Hematopoietic multipotent progenitor cell treated with erythropoietin and hydrocortisone succinate and interleukin-3 and kit ligand, for 8 days (in vitro differentiated cells): ENCODE measurements at places on chromosomes 6 and 20.
A peak's percentile ranks its signal among the peaks of the same experiment; 100 is the strongest.

- no peak for DNase-seq
These were observed 69.9 kb upstream of the PDE10A start for GRCh38 chr6:165732696-165733488.

DNA sequence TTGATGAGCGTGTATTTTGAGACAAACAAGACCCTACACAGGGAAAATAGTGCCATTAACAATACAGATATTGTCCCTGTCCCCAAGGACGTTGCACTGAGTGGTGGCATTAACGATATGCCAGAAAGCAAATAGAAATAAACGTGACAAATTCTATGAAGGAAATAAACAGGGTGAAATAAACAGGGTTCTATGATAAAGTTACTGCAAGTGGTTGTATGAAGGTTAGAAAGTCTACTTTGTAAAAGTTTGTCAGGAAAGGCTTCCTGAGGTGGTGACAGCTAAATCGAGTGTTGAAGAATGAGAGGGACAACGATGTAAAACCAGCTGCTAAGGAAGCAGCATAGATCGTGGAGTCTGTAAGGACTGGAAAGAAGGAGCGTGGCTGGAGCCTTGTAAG lies 380.2 kb downstream of the LAMA2 start:
- DNase-seq: no peak

DNA sequence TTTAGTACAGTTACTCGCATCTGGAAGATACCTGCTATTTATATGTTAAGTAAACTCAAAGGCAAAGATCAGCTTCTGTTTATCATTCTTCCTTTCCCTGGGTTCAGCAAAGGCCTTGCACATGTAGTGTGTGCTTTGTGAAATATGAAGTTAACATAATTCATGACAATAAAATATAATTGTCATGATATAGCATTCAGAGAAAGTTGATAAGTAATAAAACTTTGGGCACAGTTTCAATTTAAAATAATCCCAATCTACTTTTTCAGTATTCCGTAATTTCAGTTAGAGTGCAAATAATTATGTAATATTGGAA lies 51.9 kb upstream of the ZNF217 start:
- no peak for DNase-seq

DNA sequence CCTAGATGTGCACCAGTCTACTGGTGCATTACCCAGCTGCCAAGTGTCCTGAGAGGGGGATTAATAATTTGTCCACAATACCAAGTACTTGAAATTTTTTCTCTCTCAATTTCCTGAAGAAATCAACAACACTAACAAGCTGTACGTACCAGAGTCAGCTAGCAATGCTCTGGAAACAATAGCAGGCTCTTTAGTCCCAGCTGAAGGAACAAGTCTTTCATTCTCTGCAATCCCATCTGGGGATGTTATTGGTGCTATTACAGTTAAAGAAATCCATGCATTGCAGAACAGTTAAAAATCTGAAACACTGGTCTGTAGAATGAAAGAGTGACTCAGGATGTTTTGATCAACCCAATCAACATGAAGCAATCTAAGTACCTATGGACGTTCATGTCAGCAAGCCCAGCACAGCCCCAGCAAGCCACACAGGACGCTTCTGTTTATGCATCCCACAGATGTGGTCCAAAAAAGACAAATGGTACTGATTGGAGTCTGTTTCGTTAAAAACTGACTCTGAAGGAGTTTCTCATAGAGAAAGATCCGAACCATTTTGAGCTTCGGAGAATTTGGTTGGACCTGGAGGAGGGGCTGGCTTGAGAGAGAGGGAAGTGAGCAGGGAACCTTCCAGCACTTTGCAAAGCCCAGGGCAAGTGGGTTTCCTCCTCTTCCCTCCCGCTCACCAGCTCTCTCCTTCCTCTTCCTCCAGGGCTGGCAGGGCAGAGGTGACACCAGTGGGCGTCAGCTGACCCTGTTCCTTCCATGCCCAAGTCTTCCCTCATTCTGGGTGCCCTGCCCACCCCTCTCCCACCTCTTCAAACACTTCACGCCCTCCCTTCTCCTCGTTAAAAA lies 11.9 kb downstream of the PRR18 start:
- no peak for DNase-seq

- peak; percentile 51 for DNase-seq
These were observed 43.8 kb downstream of the RALGAPA2 start for GRCh38 chr20:20668639-20669038.

GRCh38 chr20:10309326-10309725 lies 90.7 kb downstream of the SNAP25 start:
- DNase-seq: no peak
